ENCODE measurements at places on chromosomes 13 and 19.

DNA sequence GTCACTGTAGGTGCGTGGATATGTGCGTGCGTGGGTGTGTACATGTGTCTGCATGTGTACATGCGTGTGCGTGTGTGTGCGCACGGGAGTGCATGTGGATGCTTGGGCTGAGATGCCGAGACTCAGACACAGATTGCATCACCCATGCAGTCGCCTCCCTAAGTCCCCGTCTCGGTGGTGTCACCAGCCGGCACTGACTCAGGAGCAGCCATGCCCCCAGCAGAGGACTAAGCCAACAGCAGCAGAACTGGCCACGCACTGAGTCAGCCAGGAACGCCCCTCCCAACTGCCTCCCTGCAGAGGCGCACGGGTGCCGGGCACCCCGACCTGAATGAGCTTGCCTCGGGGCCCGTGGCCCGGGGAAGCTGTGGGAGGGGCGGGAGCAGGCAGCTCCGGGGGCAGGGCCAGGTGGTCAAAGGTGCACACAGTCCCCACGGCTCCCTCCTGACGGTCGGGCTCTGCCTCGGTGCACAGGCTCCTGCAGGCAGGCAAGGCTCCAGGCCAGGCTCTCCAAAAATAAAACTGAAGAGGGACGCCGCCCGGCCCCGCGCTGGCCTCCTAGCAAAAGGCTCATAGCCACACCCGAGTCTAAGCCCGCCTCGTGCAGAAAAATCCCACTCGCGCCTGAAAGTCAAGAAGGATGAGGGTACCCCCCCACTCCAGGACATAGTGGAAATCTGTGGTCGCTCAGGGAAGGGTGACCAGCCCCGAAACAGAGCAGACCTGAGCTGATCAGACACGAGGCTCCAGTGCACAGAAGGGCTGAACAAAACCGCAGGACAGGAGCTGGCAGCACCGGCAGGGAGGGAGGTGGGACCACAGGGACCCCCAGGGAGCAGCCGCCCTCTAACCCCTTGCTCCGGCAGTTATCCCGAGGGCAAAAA is 49.2 kb downstream of the GADD45B start:
- DNase-seq: peak; percentile 76

DNA sequence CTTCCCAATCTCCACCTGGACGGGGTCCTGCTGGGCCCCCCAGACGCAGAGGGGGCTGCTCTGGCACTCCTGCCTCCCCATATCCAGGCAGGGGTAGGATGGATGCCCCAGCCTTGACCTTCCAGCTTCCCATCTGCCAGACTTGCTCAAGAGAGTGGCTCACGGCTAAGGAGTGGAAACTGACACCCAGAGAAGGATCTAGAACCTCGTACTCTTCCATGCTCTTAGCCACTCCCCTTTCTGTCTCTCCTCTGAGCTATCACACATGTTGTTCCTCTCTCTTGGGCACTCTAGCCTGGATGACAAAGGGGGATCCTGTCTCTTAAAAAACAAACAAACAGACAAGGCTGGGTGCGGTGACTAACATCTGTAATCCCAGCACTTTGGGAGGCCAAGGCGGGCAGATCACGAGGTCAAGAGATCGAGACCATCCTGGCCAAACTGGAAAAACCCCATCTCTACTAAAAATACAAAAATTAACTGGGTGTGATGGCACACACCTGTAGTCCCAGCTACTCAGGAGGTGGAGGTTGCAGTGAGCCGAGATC is 12.2 kb upstream of the FUT5 start:
- no peak for DNase-seq

DNA sequence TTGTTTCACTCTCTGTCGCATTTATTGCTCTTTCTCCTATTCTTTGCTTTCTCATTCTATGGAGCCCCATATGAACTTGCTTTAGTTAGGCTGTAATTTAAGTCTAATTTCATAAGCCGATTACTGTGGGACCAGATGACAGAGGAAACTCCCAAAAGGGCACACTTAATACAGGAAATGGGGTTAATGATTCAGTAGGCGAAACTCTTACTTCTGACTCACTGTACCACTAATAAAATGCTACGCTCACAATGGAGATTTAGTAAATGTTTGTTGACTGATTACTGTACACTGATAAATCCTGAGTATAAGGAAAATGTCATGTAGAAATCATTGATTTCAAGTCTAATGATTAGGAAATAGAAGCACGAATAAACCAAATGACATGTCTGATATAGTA is 276.4 kb downstream of the KLF5 start:
- DNase-seq: no peak

DNA sequence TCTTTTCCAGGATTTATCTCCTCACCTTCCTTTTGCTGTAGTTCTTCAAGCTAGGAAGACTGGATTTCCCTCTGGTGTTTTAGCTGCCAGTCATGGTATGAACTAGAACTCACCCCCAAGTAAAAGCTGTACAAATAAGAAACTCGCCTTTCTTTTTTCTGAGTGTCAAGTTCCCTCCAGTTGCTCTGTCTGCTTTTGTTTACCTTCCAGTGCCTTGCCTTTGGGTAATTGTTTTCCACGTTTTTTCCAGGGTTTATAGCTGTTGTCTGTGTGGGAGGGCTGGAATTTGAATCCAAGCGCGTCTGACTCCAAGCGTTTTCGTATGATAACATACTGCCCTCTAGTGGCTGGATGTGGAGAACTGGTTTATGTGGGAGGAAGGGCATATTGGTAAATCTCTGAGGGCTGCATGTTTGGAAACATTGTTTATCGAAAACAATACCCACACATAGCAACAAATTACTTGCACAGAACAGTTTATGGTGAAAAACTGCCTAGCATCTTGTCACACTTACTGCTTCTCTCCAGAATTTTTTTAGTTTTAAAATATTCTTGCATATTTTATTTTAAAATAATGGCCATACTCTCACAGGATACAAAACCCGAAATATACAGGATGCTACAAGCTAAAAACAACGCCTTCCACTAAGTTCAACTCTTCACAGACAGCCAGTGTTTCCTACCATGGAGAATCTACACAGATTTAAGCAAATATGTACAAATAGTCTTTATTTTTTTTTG is 19.2 kb downstream of the RCN3 start:
- DNase-seq: peak; percentile 88

DNA sequence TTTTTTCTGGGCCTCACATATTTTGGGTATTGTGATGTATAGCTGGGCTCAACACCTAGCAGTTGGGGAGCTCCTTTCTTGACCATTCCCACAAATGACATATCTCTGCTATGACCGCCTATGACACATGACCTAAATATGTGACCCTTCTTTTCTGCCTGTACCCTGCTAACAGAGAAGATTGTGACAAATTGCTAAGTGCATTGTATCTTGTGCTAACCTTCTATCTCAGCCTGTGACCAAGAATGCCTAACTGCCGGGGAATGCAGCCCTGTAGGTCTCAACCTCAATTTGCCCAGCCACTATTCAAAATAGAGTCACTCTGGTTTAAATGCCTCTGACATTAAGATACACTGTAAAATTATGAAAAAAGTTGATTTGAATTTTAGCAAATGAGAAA is 6.8 kb upstream of the ZNF429 start:
- no peak for DNase-seq

- peak; percentile 79 for DNase-seq
These were observed 124.9 kb downstream of the CRYL1 start for GRCh38 chr13:20400774-20401173.

DNA sequence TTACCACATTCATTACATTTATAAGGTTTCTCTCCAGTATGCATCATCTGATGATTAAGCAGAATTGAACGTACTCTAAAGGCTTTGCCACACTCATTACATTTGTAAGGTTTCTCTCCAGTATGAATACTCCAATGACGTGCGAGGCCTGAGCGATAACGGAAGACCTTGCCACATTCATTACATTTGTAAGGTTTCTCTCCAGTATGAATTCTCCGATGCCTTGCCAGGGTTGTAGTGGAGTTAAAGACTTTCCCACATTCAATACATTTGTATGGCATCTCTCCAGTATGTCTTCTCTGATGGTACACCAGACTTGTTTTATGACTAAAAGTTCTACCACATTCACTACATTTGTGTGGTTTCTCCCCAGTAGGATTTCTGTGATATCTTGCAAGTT is 16.8 kb upstream of the ZNF432 start:
- DNase-seq: no peak

GRCh38 chr13:59674616-59675015 is 489.1 kb downstream of the DIAPH3 start:
- no peak for DNase-seq

DNA sequence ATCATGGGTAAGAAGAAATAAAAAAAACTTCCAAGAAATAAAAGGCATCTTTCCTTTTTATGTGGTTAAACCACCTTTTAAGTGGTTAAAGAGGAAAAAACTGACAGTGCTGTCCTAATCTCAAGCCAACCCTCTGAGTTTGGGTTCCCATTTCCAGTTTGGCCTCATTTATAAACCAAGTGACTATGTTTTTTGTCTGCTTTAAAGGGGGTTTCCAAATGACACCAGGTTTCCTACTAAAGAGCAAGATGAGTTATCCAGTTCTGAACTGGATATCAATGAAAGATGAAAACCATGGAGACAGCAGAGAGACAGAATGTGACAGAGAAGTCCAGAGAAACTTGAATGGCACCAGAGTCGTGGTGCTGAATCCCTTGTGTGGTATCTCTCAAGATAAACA is 251.5 kb downstream of the ABCC4 start:
- no peak for DNase-seq

DNA sequence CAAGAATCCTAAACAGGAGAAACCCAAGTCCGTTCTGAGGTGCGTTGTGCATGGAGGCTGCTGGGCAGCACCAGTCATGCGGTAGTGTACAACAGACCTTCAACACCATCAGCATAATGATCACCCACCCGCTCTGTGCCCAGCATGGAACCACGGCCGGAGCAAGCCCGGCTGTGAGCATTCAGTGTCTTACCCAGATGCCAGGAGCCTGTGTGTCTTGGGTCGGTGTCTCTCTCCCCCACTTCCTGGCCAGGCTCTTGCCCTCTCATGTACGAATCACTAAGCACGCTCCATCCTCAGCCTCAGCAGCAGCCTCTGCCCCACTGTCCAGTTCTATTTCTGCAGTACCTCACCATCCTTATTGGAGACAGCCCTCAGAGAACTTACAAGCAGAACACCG is 231.6 kb upstream of the IRS2 start:
- no peak for DNase-seq

- no peak for DNase-seq
These were observed 284.3 kb downstream of the LIG4 start for GRCh38 chr13:107931056-107931455.

DNA sequence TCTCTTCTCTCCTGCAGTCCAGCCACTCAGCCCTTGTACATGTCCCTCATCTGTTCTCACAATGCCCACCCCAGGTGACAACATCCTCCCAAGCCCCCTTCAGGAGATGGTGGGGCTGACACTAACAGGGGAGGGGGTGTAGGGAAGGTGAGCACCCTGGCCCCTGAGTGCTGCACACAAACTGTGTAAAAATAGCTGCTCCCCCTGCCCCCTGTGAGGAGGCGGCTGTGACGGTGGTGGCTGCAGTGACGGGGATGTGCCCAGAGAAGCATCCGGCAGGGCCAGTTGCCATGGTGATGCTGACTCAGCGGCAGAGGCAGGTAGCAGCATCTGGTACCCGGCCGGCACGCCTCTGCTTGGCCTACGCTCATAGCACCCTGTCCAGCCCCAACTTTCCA is 13.0 kb upstream of the JUND start:
- no peak for DNase-seq

GRCh38 chr19:44142059-44142433 is 692 bp downstream of the ZNF234 start:
- peak; percentile 31 for DNase-seq

DNA sequence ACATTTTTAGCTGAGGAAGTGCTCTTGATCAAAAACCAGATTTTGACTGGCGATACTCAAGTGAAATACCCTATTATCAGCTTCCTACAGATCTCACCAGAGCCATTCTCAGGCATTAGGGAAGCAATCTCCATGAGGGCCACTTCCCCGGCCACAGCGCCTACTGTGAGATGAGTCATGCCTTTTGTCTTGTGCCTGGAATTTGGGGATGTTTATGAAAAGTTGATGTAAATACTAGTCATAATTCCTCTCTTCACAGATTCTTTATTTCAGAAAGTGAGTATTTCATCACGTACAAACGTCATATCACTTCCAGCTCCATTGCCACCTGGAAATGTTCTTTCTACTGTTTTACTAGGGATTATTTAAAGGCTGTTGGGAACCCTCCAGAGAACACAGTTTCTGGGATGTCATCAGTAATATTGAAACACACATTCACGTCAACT is 25.3 kb upstream of the SLC46A3 start:
- peak; percentile 45 for DNase-seq

DNA sequence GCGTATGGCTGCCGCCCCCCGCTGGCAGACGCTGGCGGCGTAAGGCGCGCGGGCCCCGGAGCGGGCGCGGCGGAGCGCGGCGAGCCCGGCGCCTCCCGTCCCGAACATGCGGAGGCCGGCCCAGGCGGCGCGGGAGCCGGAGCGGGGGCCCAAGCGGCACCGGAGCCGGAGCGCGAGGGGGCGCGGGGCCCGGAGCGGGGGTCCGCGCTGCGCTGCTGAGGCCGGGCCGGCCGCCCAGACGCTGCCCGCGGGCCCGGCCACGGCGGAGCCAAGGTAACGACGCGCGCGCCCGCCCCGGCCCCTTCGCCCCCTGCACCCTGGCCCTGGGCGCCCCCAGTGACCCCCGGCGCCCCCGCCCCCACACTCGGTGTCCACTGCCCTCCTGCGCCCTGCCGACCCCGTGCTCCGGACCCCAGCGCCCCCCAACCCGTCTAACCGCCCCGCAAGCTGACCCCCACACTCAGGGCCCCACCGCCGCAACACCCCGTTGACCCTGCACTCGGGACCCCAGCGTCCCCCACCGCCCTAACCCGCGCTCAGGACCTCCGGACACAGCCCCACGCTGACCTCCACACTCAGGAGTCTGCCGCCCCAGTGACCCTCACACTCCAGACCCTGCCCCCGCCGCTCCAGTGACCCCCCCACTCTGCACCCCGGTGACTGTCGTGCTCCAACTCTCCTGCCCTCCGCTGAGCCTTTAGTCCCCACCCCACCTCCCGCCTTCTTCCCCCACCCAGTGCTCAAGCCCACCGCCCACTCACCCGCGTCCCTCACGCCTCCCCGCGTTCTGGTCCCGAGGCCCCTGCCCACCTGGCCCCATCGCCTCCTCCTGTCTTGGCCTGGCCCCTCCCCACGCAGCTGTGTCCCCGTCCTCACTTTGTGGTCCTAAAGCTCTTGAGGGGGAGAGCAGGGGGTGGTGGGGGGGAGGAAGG is at the start of gene CSNK1G2:
Gene CSNK1G2 (plus strand): TSS at position 27 of the 932 bp plus-strand sequence. CDS start 28,601 bp downstream, outside the sequence.
- no peak for DNase-seq

GRCh38 chr13:66974174-66974573 is 256.0 kb downstream of the PCDH9 start:
- DNase-seq: no peak

- DNase-seq: peak; percentile 54
These were observed 18.1 kb upstream of the GTF3A start for GRCh38 chr13:27406178-27406939.
